ENCODE measurements at places on chromosomes 4 and X.

GRCh38 chrX:42930951-42931350 lies 153.0 kb upstream of the PPP1R2C start:
- no peak for DNase-seq

DNA sequence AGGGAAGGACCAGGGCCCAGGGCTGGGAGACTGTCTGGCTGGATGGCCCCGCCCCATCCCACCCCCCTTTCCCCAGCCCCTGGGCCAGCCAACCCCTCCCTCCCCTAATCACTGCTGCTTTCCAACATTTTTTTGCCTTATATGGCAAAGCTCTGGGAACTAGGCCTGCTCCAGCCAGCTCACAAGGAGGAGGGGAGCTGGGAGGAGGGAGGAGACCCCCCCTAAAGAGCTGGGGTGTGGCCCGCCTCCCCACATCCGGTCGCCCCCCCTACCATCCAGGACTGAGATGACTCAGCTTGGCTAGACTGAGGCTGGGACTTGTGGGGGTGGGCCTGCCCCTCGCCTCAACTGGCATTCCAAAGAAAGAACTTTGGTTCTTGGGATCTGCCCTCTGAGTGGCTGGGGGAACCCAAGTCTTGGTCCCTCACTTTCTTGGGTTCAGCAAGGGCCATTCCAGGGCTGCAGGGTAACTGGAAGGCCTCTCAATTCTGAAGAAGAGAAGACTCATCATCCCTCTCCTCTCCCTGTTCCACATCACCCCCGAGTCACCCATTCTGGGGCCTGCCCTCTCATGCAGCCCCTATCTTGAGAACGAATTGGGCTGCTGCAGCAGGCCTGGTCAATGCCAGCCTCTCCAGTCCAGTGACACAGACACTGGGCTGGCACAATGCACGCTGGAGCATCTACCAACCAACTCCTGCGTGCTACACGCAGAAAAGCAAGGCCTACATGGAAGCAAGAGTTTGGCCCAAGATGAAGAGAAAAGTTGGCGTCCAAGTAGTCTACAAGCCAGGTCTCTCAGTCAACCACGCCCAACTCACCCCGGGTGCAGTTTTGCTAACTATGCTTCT lies 4.8 kb downstream of the FLNA start:
- DNase-seq = peak; percentile 67

GRCh38 chrX:153689654-153690465 lies 2.1 kb downstream of the SLC6A8 start:
- DNase-seq = no peak

GRCh38 chr4:79250887-79251286 lies 75.0 kb downstream of the NAA11 start:
- no peak for DNase-seq

GRCh38 chrX:111837197-111837596 lies 38.8 kb upstream of the TRPC5OS start:
- DNase-seq = no peak

- DNase-seq = no peak
Observed at GRCh38 chr4:81118086-81118485, 87.6 kb downstream of the BMP3 start.

- DNase-seq = no peak
Observed at GRCh38 chr4:123232439-123232838, 164.2 kb upstream of the SPRY1 start.

DNA sequence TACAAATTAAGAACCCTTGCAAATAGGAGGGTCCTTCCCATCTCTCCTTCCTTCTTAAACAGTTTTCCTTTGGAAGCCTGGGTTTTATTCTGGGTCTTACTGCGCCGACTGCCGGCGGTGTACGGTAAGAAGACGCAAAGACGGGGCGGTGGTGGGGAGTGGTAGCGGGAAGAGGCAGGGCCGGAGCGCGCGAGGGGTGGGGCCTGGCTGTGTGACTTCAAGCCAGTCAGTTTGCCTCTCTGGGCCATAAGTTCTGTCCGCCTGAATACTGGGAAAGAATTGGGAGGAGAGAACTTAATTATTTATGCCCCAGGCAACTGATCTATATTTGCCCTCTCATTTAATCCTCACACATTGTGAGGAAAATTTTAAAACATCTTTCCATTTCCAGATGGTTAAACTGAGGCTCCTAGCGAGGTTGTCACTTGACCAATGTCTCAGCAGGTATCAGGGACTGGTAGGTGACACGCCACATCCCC lies 726 bp upstream of the KANTR start:
- DNase-seq = peak; percentile 64

DNA sequence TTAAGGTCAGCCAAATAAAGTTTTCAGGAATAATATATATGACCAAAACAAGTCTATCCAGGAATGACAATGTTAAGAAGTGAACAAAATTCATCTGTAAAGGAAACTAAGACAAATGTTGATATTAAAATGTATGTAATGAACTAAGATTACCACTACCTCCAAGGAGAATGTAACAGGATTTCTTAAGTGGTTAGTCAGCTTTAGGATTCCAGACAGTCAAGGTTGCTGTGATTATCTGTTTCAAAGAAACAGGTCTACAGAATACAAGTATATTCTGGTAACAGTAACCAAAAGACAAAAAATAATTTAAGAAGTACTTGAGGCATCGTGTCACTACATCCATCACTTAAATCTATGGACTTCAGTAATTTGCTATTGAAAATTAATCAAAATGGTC lies 172.8 kb downstream of the SCFD2 start:
- DNase-seq = no peak

DNA sequence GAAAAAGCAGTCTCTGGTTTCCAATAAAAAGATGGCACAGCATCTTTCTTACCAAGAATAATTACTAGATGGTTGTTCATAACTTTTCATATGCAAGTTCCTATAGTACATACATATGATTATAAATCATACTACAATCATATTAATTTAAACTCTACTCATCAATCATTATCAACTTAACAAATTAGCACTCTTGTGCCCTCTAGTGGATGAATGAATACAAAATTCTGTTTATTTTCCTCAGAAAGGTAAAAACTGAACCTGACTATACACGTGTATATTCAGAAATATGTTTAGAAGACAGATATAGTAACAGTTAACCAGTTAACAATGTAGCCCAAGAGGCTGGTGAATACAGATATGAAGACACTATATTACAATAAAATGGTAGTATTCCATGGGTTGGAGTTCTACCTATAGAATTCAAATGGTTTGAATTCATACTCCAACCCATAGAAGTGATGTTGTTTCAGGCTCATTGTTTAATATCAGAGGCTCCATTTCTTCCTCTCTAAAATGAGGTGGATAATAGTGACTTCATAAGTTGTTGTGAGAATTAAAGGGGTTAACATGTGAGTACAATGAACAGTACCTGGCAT lies 100.0 kb downstream of the ADAMTS3 start:
- DNase-seq = no peak

DNA sequence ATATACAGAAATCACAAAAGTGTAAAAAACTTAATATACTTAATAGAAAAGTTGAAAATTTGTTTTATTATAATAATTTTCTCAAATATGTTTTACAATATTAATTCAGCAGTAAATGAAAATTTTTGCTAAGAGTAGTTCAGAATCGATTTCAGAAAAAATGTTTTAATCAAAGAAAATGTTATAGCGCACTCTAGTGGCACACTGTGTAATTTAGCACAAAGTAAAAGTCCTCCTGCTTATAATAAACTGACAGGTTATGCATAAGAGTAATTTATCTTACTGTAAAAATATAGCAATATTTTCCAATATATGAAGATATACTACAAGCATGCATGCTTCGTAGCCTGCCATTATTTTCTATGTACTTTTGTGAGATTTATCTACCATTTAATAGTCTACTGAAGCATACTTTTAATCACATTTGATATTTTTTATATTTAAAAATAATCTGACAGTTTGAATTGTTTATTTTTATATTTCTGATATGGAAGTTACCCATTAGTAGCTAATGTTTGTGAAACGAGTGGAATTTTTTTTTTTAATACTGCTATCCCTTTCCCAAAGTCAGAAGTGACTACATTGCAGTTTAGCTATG lies 217.9 kb upstream of the KLHL4 start:
- no peak for DNase-seq

GRCh38 chrX:21725916-21726315 lies 32.0 kb downstream of the SMPX start:
- DNase-seq = no peak

All from effector memory CD8-positive, alpha-beta T cell (primary cell).